ENCODE measurements at places on chromosomes 1 and 21. TPM values are rescaled to one million over a fixed set of nuclear protein-coding genes. Genes with fewer than 3 reads are reported as not detected.
A peak's percentile ranks its signal among the peaks of the same experiment; 100 is the strongest.

- DNase-seq, result no peak
Observed at GRCh38 chr1:25804964-25805862, 5.2 kb downstream of the SELENON start.

KRTAP21-2 gene
- not detected for polyA plus RNA-seq

DNA sequence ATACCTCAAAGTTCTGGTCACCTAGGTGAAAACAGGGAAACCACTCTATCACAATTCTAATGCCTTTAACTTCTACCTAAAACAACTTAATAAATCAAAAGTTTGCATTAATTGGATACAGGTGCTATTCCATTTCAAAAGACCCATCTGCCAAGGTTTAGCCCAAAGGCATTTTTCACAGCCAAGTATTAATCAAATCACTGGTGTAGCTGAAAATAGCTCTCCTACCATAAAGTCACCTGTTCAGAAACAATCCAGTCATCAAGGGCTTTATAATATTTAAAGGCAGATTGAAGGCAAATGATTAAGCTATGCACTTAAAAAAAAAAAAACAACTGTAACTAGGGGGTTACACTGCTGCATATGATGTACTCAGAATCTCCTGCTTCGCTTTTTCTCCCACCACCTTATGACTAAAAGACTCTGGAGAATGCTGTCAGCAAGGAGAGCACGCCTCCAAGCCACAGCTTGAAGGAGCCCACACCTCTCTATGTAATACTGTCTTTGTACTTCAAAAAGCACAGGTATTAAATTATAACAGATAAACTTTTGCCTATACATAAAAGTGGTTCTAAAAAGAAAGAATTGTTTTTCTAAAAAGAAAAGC lies 20.5 kb downstream of the KIAA0319L start:
- DNase-seq, result no peak

DNA sequence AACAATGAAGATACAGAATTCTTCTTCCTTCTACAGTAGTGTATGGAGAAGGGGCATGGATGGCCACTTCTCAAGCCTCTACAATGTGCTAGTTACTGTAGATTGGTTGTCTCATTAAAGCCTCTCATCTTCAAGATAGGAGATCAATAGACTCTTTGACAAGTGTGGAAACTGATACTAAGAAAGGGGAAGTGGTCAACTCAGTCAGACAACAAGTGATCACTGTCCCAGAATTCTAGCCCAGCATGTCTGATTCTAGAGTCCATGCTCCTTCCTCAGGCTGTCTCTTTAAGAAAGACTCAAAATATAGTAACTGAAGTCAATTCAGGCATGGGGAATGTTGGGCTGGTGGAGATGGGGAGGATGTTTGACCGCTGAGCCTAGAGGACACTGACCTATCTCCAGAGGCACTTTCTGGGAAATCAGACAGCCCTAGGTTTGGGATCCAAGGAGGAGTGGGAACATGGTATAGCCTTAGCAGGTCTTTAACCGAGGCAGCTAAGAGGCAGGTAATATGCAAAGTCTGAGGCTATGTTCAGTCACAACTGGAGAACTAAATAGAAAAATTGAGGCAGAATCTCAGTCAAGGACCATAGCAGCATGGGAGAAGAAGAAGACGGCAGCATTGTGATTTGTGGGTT lies 39.3 kb upstream of the EYA3 start:
- no peak for DNase-seq

- DNase-seq, result no peak
Observed at GRCh38 chr1:201653883-201654282, 115.0 kb downstream of the NAV1 start.

GRCh38 chr1:65691972-65692371 lies 100.7 kb upstream of the PDE4B start:
- DNase-seq, result no peak

DNA sequence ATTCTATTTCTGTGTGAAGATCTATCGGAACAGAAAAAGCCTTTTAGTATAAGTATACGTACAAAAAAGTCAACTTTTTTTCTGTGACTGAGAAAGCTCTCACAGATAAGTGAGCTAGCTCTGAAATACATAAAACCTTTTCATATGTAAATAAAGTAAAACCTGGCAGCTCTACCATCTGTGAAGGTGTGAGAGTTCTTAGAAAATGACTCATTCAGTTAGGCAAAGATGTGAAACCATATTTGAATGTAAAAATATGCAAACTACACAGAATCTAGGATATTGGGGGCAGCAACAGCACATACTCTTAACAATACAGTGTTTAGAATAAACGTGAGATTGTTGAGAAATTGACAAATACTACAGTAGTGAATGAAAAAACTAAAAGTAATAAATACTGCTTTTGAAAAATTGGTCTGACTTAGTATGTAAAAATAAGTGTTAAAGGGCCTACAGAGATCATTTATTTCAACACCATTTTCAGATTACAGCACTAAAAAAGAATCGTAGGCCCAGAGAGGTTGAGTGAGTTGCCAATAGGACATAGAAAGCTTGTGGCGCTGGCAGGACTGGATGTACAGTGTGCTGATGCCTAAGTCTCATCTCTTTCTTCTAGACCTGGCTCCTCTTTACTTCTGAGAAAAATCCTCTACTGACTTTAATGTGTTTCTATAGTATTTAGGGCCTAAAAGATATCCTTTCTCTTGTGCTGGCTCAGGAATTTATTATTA lies 19.8 kb downstream of the ATP6V1G3 start:
- DNase-seq, result peak; percentile 17

DNA sequence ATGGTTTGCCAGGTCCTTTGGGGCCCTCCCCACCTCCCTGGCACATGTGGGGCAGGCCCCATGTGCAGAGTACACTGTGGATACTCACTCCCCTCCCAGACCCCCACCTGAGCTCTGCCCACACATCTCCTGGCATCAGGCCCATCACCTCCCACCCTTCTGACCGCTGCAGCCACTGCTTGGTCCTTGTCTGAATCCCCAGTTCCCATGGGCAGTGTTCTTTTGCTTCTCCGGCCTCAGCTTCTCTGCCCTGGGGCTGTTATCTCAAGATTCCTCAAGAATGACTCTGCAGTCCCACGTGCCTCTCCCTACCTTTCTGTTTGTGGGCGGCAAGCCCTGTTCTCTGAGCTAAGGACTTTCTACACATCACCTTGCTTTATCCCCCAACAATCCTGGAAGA lies 187.7 kb upstream of the EDN2 start:
- DNase-seq, result peak; percentile 35

- DNase-seq, result no peak
Observed at GRCh38 chr1:211355873-211356272, 29.2 kb downstream of the TRAF5 start.

DNA sequence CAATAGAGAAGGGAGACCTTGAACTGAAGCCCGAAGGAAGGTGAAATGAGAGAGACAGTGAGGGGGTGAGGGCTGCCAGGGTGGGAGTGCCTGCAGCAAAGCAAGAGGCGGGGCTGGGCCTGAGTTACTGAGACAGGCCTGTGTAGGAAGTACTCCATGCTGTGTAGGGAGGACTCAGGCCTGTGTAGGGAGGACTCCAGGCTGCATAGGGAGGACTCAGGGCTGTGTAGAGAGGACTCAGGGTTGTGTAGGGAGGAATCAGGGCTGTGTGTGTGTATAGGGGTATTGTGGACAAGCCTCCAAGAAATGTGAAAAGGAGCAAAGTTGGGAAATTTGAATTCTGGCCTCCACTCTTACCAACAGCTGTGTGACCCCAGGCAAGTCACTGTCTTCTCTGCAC lies 133.8 kb upstream of the CACNA1E start:
- no peak for DNase-seq

DNA sequence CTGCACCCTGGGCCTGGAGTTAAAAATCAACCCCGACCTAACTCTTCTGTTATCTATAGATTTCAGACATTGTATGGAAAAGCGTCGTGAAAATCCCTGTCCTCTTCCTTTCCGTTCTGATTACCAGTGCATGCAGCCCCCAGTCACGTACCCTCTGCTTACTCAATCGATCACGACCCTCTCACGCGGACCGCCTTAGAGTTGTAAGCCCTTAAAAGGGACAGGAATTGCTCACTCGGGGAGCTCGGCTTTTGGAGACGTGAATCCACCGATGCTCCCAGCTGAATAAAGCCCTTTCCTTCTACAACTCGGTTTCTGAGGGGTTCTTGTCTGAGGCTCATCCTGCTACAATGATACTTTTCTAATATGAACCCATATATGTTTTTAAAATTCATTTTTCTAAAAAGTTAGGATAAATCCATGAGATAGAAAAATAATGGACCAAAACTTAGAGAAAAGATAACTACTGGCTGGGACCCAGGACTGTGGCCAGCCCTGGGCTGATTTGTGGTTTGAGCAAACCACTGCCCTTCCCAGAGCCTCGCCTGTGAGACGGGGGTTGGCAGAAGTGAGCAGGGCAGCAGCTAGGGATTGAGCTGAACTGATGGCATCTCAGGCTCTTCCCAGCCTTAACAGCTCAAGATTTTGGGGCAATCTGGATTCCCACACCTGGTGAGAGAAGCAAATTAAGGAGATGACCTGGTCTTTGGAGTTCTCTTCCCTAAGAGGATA lies 5.0 kb downstream of the UQCRHL start:
- DNase-seq, result no peak

- peak; percentile 34 for DNase-seq
Observed at GRCh38 chr1:165915932-165916348, 88.5 kb downstream of the UCK2 start.

DNA sequence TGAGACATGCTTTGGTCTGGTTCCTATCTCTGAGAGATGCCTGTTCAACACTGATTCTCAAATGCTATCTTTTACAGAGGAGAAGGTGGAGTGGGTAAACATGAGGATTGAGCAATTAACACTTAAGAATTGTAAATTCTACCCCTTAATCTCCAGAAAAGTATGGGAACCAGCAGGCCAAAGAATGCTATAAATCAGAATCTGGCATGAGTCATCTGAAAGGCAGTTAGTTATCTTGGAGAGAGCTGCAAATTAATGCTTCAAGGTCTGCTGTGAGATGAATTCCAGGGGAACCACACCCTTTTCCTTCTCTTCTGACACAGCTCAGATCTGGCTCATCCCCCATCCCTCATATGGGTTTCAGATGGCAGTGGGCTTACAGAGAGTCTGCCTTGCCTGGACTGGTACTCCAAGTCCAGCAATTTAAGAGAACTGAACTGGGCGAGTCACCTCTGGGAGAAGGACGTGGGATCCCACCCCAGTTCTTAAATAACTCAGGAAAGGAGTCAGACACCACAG lies 5.2 kb downstream of the S100A10 start:
- no peak for DNase-seq

SLC44A5 gene
- 0.12 TPM for polyA plus RNA-seq

GRCh38 chr1:48196237-48196636 lies 26.3 kb upstream of the SLC5A9 start:
- DNase-seq, result no peak

DNA sequence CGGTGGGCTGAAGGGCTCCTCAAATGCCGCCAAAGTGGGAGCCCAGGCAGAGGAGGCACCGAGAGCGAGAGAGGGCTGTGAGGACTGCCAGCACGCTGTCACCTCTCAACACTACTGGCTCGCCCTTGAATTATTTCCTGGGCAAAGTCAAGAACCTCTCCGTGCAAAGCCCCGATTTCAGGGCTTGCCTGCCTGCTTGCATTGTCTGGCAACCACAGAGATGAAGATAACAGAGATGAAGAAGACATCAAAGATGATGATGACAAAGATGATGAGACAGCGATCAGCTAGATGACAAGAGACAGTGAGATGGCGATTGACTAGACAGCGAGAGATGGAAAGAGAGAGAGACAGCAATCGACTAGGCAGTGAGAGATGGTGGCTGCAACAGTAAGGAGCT lies 976.5 kb downstream of the ADGRL2 start:
- no peak for DNase-seq

EPHB2 gene
- 0.13 TPM for polyA plus RNA-seq

GRCh38 chr1:5273280-5274003 lies 619.0 kb downstream of the AJAP1 start:
- no peak for DNase-seq

- no peak for DNase-seq
Observed at GRCh38 chr1:2878591-2878990, 77.1 kb upstream of the TTC34 start.

DNA sequence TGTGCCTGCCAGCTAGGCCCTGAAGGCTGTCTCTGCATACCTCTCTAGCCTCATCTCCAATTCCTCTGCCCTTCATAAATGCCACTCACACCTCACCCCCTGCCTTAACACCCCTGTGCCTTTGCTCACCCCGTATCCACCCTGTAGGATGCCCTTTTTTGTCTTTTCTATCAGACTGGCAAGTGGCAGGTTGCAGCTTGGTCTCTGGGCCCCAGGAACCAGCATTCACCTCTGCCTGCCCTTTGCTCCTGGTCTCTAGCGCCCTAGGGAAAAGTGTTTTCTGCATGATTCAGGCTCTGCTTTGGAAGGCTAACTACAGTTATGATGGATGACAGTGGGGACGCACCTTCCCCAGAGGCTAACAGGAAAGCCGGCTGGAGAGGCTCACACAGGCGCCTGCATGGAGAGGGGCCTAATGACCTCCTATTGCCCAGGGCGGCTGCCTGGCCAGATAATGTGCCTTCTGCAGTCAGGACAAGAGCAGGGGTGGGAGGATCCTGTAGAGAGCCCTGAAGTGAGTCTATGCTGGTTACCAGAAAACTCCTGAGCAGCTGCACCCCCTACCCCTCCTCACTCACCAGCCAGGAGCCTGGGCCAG lies 11.2 kb downstream of the KANK4 start:
- no peak for DNase-seq

GRCh38 chr1:94884106-94884505 lies 42.8 kb downstream of the CNN3 start:
- peak; percentile 83 for DNase-seq

GRCh38 chr1:206022766-206023165 lies 929 bp downstream of the CTSE start:
- DNase-seq, result peak; percentile 36

HCRTR1 gene
- polyA plus RNA-seq, result not detected

ISG15 gene
- 97.1 TPM for polyA plus RNA-seq

PSRC1 gene
- 11.2 TPM for polyA plus RNA-seq

PCAT6 gene
- polyA plus RNA-seq, result 2.7 TPM

DNA sequence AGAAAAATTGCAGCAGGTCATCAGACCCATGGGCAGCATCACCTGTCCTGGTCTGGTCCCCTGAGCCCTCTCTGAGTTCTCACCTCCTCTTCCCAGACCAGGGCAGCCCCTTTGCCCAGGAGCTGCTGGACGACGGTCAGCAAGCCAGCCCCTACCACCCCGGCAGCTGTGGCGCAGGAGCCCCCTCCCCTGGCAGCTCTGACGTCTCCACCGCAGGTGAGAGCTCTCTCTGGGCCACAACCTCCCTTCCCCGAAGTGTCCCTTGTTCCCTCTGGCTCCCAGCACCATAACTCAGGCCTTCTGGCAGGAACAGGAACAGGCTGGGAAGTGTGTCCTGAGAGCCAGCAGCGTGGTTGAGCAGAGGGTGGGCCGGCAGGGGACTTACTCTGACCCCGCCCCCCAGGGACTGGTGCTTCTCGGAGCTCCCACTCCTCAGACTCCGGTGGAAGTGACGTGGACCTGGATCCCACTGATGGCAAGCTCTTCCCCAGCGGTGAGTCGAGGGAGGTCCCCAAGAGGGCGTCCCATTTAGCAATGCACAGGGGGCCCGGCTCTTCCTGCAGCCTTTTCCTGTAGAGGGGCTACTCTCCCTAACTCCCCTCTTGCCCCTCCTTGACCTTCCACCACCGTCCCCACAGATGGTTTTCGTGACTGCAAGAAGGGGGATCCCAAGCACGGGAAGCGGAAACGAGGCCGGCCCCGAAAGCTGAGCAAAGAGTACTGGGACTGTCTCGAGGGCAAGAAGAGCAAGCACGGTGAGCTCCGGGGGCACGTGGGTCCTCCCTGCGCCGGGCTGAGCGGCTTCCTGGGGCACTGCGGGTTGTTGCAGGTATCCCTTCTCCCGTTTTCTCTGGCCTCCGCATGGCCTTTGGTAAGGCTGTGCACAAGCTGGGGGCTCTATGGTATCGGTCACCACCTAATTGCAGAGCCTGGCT lies 2.4 kb downstream of the ELF3 start:
- peak; percentile 58 for DNase-seq

- DNase-seq, result no peak
Observed at GRCh38 chr1:155698382-155699038, 9.6 kb downstream of the DAP3 start.

Measured in stomach (tissue), 19 donors.